ENCODE measurements at places on chromosomes 2 and 18. TPM values are rescaled to one million over a fixed set of nuclear protein-coding genes. Genes with fewer than 3 reads are reported as not detected.

ACMSD gene
- total RNA-seq = not detected

CFAP65 gene
- not detected for total RNA-seq

COQ10B gene
- total RNA-seq = 24.7 TPM

CPLX4 gene
- 46.1 TPM for total RNA-seq

C2orf66 gene
- 0.55 TPM for total RNA-seq

MEP1B gene
- not detected for total RNA-seq

DAW1 gene
- total RNA-seq = 0.44 TPM

KCNS3 gene
- 10.9 TPM for total RNA-seq

MYL12A gene
- 204 TPM for total RNA-seq

C2orf78 gene
- not detected for total RNA-seq

OTOS gene
- not detected for total RNA-seq

RGPD4 gene
- 2.2 TPM for total RNA-seq

KCNF1 gene
- total RNA-seq = 6.8 TPM

NOSTRIN gene
- 8.8 TPM for total RNA-seq

MRO gene
- 1.3 TPM for total RNA-seq

UGT1A8 gene
- not detected for total RNA-seq

MC4R gene
- 1.2 TPM for total RNA-seq

MARCO gene
- 0.16 TPM for total RNA-seq

RASGRP3 gene
- 18.0 TPM for total RNA-seq

UPP2 gene
- total RNA-seq = 0.33 TPM

SLC9A4 gene
- 0.55 TPM for total RNA-seq

ZAP70 gene
- 1.5 TPM for total RNA-seq

MAP3K19 gene
- total RNA-seq = 0.11 TPM

LOXHD1 gene
- 0.77 TPM for total RNA-seq

DLX1 gene
- total RNA-seq = 0.88 TPM

KCNE4 gene
- total RNA-seq = 17.8 TPM

CXCR2 gene
- total RNA-seq = 0.99 TPM

KIAA2012 gene
- not detected for total RNA-seq

TMEM163 gene
- total RNA-seq = 4.7 TPM

KIDINS220 gene
- total RNA-seq = 259 TPM

FHOD3 gene
- total RNA-seq = 49.9 TPM

ABCB11 gene
- 0.38 TPM for total RNA-seq

CXCR1 gene
- total RNA-seq = 0.33 TPM

TMEM131 gene
- 63.3 TPM for total RNA-seq

RBM44 gene
- total RNA-seq = 2.6 TPM

FBXO41 gene
- total RNA-seq = 6.7 TPM

ABCG5 gene
- 0.27 TPM for total RNA-seq

ASB18 gene
- total RNA-seq = not detected

KATNAL2 gene
- 4.6 TPM for total RNA-seq

POTEI gene
- 0.22 TPM for total RNA-seq

REEP1 gene
- 34.9 TPM for total RNA-seq

MARS2 gene
- total RNA-seq = 7.2 TPM

MEIS1 gene
- total RNA-seq = 159 TPM

THSD7B gene
- total RNA-seq = 30.6 TPM

ANKAR gene
- total RNA-seq = 37.9 TPM

TCF23 gene
- 0.11 TPM for total RNA-seq

CTAGE1 gene
- not detected for total RNA-seq

CLEC4F gene
- 9.1 TPM for total RNA-seq

GALNT1 gene
- 93.7 TPM for total RNA-seq
